Activated CD4-positive, CD25-positive, alpha-beta regulatory T cell treated with anti-CD3 and anti-CD28 coated beads, Interleukin-2, amount 50 U/mL, for 16 hours (primary cell): ENCODE measurements at places on chromosomes 6 and 20.

GRCh38 chr6:79705456-79705995 lies 74.4 kb downstream of the SH3BGRL2 start:
- DNase-seq: no peak

- no peak for DNase-seq
Observed at GRCh38 chr6:21586740-21587178, 6.8 kb upstream of the SOX4 start.

DNA sequence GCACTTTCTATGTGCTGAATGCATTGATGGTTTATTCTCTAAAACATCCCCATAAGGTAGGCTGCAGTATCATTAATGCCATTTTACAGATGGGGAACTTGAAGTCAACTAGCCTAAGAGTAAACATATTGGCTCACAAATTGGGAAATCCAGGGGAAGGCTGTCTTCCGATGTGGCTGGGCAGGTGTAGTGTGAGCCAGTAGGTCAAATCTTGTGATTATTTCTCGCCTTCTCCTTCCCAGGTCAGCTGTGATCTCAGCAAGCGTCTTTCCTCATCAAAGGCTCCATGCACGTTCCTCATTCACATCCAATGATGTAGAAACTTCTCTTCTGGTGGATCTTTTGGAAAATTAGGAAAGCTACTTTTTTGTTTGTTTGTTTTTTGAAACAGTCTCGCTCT lies 94.1 kb upstream of the SHLD1 start:
- DNase-seq: no peak

DNA sequence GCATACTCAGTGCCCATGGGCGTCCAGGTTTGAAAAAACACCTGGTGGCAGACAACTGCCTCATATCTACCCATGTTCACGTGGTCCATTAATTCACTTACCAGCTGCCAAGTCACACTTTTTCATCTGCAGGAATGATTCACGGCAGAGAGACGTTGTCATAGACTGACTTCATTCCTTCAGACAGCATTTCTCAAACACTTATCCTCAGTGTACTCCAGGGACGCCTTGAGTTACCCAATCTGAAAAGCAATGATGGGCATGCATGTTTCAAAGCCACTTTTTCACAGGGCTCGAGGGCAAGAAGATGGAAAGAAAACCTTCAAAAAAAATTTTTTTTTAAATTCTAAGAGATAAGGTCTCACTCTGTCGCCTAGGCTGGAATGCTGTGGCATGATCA lies 6.0 kb downstream of the MMP24OS start:
- DNase-seq: no peak

DNA sequence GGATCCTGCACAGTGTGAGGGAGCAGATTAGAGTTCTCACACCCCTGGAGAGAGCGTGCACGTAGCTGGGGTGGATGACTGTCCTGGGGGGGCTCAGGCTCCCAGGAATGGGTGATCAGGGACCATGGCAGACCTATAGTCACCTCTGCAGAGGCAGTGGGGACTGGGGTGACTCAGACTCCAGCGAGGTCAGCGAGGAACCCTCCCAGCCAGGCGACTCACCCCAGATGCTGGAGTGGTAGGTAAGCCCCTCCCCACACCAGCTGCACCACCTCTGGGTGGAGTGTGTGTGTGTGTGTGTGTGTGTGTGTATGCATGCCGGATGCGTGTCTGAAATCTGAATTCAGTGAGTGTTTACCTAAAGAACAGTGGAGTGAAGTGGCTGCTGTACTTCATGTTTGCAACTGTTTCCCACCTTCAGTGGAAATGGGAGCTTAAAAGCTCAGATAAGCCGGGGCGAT lies 17.4 kb upstream of the GTSF1L start:
- no peak for DNase-seq

GRCh38 chr6:29847871-29848630 lies 20.4 kb downstream of the HLA-G start:
- DNase-seq: peak; percentile 67

DNA sequence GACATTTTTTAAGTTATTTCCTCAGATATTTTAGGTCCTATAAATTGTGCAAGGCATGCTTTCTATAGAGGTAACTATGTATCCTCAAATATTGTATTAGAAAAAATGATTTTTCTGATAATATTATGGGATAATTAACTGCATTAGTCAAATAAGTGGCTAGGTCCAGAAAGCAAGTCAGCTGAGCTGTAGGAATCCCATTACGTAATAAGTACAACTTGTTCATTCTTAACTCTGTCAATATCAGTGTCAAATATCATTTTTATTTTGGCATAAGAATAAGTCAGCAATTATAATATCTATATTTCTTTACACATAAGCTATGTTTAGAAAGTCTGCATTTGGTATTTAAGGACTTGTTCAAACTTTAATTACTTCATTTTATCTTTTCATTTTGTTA lies 830.9 kb upstream of the GJE1 start:
- no peak for DNase-seq

- no peak for DNase-seq
Observed at GRCh38 chr20:57215826-57216471, 50.5 kb downstream of the BMP7 start.

DNA sequence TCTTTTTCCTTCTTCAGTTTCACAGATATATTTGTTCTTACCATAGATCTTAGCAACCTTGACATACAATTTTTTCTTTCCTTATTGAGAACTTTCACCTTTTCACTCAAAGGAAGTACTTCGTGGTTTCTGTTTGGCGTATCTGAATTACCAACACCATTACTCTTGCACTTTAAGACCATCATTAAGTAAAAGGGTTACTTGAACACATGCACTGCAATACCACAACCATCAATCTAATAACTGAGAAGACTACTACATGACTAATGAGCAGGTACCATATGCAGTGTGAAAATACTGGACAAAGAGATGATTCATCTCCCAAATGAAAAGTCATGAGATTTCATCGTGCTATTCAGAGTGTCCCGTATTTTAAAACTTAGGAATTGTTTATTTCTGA lies 21.7 kb upstream of the SENP6 start:
- DNase-seq: no peak

GRCh38 chr20:52924411-52925271 lies 47.5 kb upstream of the TSHZ2 start:
- no peak for DNase-seq

GRCh38 chr20:61900011-61900944 lies 165.4 kb downstream of the TAF4 start:
- DNase-seq: no peak

DNA sequence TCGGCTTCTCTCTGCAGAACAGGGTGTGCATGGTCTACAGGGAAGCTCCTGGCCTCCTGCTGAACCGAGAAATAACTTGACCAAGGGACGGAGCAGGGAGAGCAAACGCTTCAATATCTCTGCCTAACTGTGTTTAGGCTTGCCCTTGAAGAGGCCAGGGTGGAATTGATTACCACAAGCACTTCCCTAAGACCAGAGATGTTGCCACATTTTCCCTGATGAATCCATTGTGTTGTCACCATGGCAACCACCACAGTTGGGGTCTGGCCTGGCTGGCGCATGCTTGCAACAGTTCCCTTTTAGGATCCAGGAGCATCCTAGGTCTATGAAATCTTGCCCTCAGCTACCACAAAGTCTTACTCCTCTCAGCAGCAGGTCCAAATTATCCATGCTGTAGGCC lies 213.5 kb upstream of the SULF2 start:
- no peak for DNase-seq

DNA sequence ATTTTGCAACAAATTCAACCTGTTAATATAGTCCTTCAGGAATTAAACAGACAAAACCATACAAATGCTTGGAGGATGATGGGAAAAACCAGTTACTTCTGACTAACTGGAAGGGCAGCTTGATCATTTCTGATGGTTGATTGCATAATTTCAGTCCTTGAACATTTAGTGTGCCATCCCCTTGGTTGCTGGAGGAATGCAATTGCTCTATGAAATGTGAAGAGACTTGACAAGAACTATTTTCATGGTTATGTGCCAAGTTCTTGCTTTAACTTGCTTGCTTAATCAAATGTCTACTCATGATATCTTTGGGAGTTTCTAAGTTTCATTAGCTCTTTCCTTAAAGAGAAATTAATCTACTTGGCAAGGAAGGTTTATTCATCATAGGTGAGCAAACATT lies 45.2 kb downstream of the ANKEF1 start:
- DNase-seq: no peak

- no peak for DNase-seq
Observed at GRCh38 chr6:68473433-68474210, 161.5 kb upstream of the ADGRB3 start.

GRCh38 chr6:129331450-129332138 lies 378.4 kb downstream of the ARHGAP18 start:
- DNase-seq: no peak

- DNase-seq: no peak
Observed at GRCh38 chr6:128690063-128690462, 169.7 kb upstream of the PTPRK start.

DNA sequence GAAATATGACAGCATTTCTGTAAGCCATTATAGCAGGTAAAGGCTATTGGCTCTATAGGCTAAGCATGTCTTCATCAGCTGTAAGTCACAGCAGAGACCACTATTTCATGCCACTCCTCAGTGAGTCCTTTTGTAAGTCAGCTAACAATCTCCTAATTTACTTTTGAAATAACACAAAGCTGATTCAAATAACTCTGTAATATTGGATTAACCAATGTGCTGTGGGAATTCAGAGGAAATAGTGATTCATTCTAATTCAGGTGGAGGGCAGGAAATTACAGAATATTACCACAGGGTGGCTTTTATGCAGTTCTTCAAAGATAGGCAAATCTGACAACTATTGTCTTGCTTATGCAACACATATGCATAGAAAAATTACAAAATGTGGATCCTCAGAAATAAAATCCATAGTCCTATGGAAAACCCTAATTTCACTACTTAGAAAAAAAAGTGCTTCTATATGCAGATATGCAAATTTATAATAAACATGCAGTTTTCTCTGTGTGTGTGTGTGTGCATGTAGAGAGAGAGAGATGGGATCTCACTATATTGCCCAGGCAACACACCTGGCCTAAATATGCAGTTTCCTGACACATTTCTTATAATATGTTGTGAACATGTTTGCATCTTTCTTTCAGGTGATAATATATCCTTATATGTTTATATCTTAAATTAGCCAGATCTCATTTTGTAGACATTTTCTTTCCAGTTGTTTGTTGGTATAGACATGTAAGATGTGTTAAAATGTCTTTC lies 4.8 kb upstream of the SMIM28 start:
- no peak for DNase-seq

- DNase-seq: no peak
Observed at GRCh38 chr20:22584522-22584921, at the start of gene FOXA2. TSS of gene FOXA2 (minus strand) at chr20:22584572. CDS start at chr20:22584278, 294 bp downstream.
